ENCODE measurements at places on chromosomes 7 and 10.
A peak's percentile ranks its signal among the peaks of the same experiment; 100 is the strongest.

- no peak for DNase-seq
Observed at GRCh38 chr10:90992462-90992861, 71.6 kb upstream of the ANKRD1 start.

GRCh38 chr7:10469476-10469875 lies 504.2 kb upstream of the PHF14 start:
- DNase-seq = no peak

GRCh38 chr7:13476881-13477444 lies 512.5 kb downstream of the ETV1 start:
- DNase-seq = no peak

- DNase-seq = no peak
Observed at GRCh38 chr10:116848032-116848943, 1.0 kb upstream of the ENO4 start.

DNA sequence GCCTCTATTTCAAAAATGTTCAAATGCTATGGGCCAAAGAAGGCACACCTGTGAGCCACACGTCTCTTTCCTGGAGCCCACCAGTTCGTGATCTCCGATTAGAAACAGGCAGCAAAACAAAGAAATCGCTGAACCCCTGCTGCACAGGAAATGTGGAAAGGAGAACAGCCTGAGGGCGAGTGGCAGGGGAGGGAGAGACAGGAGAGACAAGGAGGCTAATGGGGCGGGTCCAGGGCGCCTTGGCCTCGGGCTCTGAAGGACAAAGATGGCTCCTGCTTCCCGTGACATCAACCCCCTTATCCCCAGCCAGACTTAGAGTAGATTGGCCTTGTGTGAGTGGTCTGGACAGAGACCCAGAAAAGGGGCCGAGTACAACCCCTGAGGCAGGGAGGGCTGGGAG lies 62.4 kb upstream of the DOCK1 start:
- DNase-seq = no peak

DNA sequence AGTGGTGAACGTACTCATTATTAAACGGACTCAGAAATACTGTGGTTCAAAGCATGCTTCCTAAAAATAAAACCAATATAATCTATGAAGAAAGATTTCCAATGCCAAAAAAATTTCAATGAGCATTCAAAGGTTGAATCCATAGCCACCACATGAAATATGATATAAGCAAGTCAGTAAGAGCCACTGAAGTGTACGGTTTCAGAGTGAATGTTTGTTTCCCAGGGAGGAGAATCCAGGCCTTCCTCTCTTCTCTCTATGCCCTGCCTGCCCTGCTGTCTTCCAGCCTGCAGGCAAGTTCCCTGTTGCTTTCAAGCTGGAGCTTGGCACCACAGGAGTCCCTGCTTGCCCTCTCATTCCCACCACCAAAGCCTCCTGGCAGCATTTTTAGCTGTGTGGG lies 1171.6 kb upstream of the C7orf33 start:
- DNase-seq = no peak

DNA sequence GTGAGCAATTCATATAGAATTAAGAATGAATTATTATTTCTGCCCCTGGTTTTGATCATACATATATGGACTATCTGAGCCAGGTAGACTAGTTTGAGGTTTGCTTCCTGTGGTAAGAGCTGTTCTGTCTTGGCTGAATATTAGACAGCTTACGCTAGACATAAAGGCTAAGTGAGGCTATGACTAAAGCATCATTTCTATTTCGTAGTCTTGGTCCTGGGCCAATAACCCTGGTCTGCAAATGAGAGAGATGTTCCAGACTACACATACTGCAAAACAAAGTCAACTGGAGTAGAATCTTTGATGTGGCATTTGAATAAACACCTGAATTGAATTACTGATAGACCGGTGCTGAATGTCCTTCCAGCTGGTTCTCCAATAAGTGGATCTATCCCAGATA lies 40.8 kb upstream of the CACNB2 start:
- no peak for DNase-seq

GRCh38 chr7:142248166-142249160 lies 9.4 kb downstream of the PRSS58 start:
- no peak for DNase-seq

DNA sequence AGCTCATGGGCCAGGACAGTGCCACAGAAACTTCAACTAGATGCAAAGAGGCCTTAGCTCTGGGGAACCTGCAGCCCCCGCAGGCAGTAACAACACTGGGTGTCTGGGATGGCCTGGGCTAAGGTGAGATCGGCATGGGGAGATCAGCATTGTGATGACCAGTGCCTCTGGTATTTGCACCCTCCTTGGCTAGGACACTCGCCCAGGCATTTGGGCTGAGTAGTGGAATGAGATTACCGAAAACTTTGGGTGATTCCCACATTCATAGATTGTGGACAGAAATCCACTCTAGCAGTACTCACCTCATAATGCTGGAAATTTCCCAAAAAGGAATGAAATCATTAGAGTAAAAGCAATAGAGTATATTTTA lies 70.6 kb upstream of the ZMIZ2 start:
- no peak for DNase-seq

GRCh38 chr10:16794005-16794404 lies 23.2 kb downstream of the RSU1 start:
- no peak for DNase-seq

GRCh38 chr7:152735443-152736004 lies 24.0 kb upstream of the ACTR3B start:
- DNase-seq = no peak

DNA sequence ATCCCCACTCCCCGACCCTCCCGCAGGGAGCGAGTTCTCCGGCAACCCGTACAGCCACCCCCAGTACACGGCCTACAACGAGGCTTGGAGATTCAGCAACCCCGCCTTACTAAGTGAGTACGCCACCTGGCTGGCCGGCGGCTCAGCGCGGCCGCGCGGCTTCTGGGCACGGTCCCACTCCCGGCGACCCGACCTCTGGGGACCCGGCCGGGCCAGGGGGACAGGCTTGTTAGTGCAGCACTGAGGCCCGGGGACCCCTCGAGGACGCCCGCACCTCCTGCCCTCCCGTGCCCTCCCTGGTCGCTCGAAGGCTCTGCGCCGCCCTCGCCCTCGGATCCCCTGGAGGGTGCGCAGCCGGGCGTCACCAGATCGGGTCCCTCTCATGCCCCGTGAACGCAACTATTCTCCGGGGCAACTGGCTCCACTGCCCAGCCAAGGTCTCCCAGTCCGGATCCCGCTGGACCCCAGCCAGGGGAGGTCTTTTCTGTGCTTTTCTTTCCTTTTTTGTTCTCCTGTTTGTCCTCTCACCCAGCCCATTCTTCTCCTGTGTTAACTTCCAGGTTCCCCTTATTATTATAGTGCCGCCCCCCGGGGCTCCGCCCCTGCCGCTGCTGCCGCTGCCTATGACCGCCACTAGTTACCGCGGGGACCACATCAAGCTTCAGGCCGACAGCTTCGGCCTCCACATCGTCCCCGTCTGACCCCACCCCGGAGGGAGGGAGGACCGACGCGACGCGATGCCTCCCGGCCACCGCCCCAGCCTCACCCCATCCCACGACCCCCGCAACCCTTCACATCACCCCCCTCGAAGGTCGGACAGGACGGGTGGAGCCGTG lies 81.8 kb downstream of the PAX2 start:
- peak; percentile 30 for DNase-seq

DNA sequence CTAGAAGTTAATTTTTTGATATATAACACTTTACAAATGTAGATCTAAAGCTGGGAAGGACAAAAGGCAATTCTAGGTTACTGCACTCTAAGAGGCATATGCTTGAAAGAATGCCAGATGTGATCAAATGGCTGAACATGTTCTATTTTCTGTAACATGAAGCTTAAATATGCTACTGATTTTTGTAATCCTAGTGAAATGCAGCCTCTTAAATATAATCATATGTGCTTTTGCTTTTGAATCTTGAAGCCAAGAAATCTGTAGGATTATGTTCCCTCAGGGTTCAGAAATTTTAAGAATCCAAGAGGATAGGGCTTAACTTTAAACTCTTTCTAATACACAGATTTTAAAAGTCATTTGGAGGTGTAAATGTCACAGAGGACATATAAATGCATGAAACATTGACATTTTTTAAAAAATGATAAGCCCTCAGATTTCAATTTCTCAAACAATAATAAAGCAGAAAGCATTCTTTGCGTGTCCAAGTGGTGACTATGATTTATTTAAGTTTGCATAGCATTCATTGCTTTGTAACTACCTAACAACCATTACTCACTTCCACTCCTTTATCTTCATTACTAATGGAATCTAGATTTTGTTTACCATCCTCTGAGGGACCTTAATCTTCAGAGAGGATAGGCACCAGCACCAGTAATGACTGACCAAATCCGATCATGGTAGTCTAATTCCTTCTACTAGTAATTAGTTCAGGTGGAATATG lies 170.4 kb downstream of the MAGI2 start:
- no peak for DNase-seq
